ENCODE measurements at places on chromosomes 5 and 9.

- DNase-seq, result no peak
Observed at GRCh38 chr9:77386187-77386586, 208.9 kb downstream of the VPS13A start.

DNA sequence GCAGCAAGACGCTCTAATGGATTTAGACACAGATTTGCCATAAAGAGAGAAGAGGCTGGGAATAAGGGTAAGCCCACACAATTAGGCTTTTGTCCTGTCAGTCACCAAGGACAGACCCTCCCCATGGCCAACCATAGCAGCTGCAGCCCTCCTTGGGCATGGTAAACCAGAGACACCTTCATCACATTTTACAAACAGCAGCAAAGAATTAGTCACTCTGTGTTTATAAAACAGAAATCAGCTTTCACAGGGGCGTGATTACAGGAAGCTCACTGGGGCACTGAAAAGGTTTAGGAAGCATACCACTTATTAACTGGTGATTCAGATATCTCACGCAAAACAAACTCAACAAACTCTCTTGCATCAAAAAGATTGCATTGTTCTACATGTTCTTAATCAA is 37.3 kb upstream of the ZNF622 start:
- DNase-seq, result no peak

- DNase-seq, result no peak
Observed at GRCh38 chr5:102782217-102782872, 27.2 kb downstream of the PAM start.

DNA sequence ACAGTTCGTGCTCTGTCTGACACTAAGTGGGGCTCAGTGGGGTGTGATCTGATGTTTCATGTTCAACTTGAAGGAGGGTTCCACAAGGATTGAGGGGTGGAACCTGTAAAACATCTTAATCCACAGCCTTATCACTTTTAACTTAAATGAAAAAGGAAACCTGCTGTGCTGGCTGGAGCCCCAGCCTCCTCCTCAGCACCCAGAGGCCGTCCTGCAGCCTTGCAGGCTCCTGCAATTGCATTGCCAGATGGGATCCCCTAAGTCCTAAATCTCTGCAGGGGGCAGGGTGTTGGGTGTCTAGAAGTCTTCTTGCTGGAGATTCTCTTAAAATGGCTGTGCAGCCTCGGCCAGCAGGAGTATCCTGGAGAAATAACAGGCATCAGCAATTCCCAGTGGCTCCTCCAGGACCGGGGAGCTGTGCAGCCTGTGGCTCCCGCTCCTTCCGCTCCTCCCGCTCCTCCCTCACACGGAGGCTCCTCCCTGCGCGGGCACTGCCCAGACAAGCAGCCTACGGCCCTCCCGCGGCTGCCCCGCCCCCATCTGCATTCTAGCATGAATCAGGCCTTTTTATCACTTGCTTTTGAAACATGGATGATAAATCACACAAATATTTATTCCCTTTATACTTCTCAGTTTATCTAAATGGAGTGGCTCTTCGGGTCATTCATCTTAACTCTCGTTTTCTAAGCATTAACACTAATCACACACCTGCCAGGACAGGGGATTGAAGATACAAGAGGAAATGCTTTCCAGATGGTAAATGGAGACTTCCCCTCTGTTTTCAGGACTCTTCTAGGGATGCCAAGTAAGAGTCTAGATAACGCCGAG is 131.0 kb downstream of the ADAMTS16 start:
- DNase-seq, result no peak

- no peak for DNase-seq
Observed at GRCh38 chr9:113444736-113445135, 18.8 kb upstream of the RGS3 start.

DNA sequence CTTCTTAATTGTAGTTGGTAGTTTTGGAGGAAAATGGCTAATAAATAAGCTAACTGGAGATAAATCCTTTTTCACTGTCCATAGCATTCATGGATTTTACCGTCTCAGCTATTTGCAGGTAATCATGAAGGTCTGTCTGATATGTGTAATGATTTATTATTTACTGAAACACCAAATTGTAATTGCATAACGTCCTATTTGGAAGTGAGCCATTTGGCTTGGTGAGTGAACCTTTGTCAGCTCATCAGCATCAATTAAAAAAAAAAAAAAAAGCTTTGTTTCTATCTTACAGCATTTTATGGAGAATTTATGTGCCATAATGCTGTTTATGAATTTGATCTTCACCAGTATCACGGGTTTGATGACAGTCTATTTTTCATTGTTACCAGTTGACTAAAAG is 20.2 kb downstream of the RECK start:
- DNase-seq, result no peak

DNA sequence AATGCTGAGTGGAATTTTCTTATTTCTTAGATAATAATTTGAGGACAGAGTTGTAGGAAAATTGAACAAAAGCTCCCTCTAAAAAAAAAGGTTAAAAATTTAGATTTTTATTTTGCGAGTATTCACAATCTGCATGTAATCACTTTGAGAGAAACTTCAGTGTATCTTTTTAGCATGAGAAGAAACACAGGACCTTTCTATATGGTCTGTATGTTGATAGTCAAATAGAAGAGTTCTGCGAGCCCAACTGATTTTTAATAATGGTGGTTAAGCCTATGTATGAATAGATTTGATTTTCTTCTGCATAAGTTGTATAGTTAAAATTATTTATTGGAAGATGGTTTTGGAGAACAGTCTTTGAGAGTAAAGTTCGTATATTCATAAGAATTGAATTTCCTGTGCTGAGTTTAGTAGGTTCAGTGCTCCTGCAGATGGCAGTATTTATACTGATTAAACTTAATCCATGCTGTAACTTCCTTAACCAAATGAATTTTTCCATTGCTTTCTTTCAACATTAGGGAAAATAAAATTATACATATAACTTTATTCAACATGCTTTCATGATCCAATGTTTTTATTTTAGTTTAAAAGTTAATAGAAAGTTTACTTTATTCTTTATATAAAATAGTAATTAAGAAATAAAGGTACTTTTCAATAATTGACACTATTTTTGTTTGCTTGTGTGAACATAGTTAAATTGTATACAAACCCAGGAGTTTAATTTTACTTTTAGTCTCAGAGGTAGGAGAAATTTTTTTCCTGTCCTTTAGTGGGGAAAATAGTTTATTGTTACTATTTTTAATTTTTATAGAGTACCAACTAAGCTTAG is 19.6 kb downstream of the TCERG1 start:
- no peak for DNase-seq

DNA sequence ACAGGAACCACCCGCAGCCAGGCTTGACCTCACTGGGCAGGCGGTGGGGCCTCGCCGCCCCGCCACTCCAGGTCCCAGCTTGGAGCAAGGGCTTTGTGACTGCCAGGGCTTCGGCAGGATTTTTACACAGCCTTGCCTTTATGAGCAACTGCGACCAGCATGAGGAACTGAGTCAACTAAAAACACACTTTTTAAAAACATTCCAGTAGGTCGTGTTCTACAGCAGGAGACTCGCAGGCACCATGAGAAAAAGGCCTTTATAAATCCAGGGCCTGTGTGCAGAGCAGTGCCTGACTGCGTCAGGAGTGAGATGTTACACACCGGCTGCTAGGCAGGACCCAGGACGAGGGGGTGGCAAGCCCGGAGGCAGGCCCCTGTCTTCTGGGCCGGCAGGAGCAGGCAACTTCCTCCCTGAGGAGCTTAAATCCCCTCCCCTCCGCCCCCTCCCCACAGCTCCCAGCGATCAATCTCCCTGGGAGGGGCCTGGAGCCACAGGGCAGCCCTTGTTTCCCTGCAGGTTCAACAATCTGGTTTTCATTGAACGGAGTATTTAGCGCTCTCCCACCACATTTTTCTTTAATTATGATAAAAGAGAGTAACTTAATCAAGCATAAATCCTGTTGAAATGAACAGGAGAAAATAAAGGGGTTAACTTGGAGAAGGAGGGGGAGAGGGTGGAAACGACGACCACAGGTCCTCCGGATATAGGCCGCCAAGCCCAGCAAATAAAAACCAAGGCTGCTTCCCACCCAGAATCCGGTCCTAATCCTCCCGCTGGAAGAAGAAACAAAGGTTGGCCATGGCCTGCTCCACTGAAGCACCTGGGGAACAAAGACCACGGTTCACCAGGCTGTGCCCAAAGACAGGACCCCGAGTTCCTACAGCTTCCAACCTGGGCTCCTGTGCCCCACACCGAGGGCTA is 92.5 kb downstream of the ROR2 start:
- DNase-seq, result no peak

- no peak for DNase-seq
Observed at GRCh38 chr9:551986-552929, 289.2 kb upstream of the DMRT1 start.

GRCh38 chr5:124634741-124635323 is 111.6 kb downstream of the ZNF608 start:
- DNase-seq, result no peak

DNA sequence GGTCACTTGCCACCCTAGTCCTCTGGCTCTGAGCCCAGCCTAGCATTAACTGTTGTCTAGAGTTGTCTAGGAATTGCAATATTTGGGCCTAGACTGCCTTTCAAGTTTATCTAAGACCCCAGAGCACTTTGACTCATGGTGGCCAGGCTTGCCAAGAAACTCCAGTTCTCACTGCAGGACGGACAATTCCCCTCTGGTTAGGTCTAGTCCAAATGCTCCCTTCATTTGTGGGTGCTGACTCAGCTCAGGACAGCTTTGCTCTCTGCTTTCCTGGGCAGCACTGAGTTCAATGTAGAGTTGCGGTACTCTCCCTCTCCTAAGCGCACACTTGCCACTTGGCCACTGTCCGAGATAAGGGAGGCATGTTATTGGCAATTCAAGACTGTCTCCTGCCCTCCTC is 619.4 kb downstream of the TLE1 start:
- DNase-seq, result no peak

DNA sequence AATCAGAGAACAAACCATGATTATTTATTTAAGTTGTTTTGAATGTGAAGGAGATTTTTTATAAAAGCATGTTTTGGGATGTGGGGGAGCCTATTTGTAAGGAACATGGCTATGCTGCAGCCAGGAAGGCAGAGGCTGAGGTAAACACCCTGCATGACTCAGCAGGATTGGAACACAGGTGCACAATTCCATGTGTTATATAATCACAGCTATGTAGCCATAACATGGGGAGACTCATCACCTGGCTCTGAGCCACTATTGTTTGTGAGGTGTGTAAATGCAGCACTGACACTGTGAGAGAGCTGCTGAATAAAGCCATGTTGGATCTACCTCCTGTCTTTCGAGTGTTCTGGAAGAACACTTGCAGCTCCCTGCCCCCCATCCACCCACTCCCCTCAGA is 1009.8 kb downstream of the DNAH5 start:
- DNase-seq, result no peak

- DNase-seq, result no peak
Observed at GRCh38 chr9:97900738-97901565, 21.3 kb downstream of the TRMO start.

GRCh38 chr5:133967124-133967523 is 1.3 kb downstream of the C5orf15 start:
- no peak for DNase-seq

DNA sequence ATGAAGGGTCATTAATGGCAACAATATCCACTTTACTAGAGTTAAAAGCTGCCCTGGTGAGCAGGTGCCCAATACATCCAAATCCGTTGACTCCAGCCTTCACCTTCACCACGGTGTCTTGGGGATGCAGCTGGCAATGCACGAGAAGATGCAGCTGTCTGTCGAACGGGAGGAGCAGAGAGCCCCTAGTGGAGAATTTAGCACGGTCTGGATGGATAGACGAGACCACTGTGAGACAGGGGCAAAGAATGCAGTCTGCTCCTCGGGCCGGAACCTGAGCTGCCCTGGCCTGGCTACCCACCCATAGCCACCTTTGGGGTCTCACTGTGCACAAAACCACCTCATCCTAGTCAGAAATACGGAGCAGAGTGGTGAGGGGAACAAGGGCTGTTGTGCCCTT is 35.1 kb downstream of the ADRA1B start:
- no peak for DNase-seq

- DNase-seq, result no peak
Observed at GRCh38 chr5:141874262-141874964, 3.8 kb downstream of the PCDH1 start.

- no peak for DNase-seq
Observed at GRCh38 chr9:98008764-98009163, 25.6 kb downstream of the ANP32B start.

DNA sequence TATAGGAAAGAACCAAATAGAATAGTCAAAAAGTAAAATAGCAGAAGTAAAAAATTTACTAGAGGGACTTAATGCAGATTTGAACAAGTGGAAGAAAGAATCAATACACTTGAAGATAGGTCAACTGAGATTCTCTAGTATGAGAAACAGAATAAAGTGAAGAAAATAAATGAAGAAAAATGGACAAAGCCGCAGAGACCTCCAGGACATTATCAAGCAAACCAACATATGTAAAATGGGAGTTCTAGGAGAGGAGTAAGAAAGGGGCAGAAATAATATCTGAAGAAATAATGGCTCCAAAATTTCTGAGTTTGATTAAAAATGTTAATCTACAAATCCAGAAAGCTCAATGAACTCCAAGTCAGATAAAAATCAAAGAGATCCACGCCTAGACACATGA is 70.0 kb upstream of the ZBTB43 start:
- no peak for DNase-seq

- DNase-seq, result no peak
Observed at GRCh38 chr9:114266969-114267368, 55.9 kb upstream of the ORM1 start.

DNA sequence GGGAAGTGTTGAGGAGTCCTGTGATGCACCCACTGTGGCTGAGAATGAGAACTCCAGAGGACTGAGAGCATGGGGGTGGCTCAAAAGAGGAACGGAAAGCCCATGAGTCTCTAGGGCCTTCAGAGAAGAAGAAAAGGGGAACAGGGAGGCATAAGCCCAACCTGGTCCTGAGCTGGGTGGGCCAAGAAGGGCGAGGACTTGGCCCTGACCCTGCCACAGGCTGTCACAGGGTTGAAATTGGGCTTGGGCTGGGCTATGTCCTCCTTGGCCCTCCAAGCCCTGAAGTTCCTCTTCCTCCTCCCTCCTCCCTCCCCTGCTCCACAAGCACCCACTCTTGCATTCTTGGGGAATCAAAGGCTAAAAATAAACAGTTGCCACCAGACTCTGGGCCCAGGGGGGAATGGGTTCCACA is 49.3 kb upstream of the PPARGC1B start:
- no peak for DNase-seq

- DNase-seq, result no peak
Observed at GRCh38 chr5:149938791-149939358, 5.7 kb downstream of the PDE6A start.

DNA sequence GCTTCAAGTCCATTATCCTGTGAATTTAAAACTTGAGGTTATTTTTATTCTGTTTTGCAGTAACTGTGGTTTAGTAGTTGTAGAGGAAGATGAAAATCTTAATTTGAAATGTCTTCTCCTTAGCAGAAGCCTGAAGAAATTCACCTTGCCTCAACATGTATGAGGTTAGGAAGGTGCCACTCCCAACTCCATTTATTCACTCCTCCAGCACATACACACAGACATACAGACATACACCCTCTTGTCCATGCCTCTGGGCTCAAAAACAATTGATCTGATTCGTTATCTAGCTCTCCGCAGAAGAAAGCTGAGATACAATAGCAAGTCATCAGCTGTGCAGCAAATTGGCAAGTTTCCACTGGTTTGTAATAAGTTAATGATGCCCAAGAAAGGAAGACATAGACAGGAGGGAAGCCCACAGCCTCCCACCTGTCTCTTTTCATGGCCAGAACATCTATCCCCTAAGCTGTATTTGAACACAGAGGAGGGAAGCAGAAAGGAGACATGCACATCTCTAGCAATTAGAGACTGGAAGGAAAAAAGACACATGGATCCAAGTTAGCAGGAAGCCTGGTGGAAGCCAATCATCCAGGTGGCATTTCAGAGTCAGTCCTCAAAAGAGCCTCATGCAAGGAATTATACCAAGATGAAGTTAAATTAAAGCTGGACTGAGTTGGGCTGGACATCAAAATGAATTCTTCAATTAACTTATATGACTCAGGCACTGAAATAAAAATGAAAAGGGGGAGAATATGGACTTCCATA is 257.9 kb downstream of the ASTN2 start:
- DNase-seq, result no peak

Data from stimulated activated CD4-positive, alpha-beta T cell treated with anti-CD3 and anti-CD28 coated beads, Interleukin-15, amount 100 ng/mL, for 1 hour (primary cell).